ENCODE measurements at places on chromosomes 13 and 19.

- DNase-seq, result no peak
Measured at GRCh38 chr19:858868-859843, at the start of gene CFD. Gene CFD (plus strand): TSS chr19:859664. CDS start chr19:859690, 26 bp downstream.

DNA sequence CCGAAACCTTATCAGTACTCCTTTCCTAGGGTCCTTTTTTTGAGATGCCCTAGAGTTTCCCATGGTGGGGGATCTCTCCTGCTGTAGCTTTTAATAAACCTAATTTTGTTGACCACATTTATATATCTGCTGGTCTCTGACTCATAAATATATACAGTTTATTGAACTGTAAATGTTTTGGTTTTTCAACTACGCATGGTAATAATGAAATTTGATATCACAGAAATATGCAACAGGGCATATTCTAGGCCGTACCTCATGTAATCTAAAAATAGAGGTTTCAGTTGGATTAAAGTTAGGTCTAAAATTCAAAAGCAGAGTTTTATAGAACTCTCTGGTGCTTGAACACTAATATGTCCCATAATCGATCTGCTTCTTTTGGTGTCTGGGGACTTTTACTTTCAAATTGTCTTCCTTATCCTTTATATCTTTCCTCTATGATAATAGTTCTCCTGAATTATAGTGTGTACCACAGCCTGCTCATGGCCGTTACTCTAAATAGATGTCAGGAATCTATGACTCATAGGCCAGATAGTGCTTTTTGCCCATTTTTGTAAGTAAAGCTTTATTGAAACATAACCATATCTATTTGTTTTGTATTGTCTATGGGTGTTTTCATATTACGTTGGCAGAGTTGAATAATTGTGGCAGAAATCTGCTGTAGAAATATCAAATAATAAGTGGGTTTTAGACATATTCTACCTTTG, 324.8 kb upstream of the PCDH9 start:
- no peak for DNase-seq

GRCh38 chr13:49356223-49356622, 87.6 kb downstream of the CAB39L start:
- no peak for DNase-seq

DNA sequence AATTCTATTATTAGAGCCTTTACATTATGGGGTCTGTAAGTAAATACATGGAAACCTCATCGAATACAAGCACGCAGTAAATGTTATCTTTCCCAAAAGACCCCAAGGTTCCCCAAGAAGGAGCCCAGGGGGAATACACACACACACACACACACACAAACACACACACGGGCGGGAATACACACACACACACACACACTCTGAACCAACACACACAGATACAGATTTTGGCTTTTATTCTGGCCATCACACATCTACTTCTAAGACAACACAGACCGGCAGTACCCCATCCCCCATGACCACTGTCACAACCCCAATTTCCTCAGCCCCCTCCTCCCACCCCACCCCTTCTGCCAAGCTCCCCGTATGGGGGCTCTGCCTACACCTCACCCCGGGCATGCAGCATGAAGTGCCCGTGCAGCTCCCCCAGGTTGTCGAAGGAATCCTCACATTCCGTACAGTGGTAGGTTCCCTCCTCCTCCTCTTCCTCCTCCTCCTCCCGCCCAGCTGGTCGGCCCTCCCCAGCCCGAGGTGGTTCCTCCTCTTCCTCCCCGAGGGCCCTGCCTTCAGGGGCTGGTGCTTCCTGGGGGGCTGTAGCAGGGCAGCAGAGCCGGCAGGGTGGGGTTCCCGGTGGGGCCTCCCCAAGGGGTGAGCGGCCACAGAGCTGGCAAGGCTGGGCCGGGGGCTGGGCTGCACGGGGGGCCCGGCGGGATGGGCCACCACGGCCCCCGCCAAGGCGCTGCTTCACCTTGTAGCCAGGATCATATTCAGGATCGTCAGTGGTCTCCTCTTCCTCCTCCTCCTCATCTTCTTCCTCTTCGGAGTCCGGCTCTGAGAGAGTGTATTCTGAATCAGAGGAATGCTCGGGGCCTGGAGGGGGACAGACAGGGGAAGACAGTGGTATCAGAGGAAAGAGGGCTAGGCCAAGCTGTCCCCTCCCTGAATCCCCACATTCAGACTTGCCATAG, 4.4 kb upstream of the SRRM5 start:
- no peak for DNase-seq

GRCh38 chr19:34508540-34508939, 27.0 kb downstream of the WTIP start:
- DNase-seq, result peak; percentile 21

GRCh38 chr19:14473978-14474578, 1.1 kb downstream of the PTGER1 start:
- no peak for DNase-seq

GRCh38 chr13:32446773-32447465, 19.0 kb upstream of the N4BP2L1 start:
- no peak for DNase-seq

GRCh38 chr13:75656425-75656989, 20.4 kb downstream of the LMO7 start:
- DNase-seq, result no peak

- DNase-seq, result peak; percentile 71
Measured at GRCh38 chr13:99086267-99087097, 108.6 kb upstream of the DOCK9 start.

DNA sequence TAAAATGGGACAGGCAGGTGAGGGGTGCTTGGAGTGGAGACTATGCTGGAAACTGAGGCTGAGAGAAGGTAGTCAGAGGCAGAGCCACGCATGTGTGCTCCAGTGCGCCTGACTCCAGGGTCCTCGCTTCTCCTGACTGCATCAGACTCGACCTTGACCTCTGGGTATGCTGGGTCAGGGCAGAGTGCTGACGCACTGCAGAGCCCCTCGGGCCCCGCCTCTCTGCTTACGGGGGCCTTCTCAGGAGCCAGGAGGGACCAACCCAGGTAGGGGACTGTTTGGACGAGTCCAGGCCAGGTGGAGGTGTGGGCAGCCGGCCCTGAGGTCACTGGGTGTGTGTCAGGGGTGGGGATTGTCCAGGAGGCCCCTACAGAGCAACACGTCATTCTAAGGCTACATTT, 22.9 kb upstream of the SLC7A10 start:
- peak; percentile 90 for DNase-seq

DNA sequence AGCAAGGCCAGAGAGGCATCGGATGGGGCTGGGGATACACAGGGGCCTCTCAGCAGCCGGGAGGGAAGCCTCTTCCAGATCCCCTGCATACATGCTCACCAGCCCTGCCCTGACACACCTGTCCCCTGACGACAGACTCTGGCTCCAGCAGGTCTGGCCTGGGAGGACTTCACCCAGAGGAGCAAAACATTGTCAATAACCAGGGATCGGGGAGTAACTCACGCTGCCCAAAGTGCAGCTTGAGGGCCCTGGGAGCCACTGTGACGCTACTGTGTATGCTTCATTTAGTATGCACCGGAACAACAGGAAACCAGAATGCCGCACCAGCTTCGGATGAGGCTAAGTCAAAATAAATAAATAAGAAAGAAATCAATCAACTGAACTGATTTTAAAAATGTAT, 12.4 kb upstream of the CD22 start:
- DNase-seq, result no peak

- peak; percentile 12 for DNase-seq
Measured at GRCh38 chr19:30310602-30311263, 61.5 kb upstream of the ZNF536 start.

GRCh38 chr13:33353210-33353609, 67.7 kb upstream of the STARD13 start:
- DNase-seq, result peak; percentile 50

GRCh38 chr19:45585158-45585577, 566 bp upstream of the OPA3 start:
- no peak for DNase-seq

DNA sequence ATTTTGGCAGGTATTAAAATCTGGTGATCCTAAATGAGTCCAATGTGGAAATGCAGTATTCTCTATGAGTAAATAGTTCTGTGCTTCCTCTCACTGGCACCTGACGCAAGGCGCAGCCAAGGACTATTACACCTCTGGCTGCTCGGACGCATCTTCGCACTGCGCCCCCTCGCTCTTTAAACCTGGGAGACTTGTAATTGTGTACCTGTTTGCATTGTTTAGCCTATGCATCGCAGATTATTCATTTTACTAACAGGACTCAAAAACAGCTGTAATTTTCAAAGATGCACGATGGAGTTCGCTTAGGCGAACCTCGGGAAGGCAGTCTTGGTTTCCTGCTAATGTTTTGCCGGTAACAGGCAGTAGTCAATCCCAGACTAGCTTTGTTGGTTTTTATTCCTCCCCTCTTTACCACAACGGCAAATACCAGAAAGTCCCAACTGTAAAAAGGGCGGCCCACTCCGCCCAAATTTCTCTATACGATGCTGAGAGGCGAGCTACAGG, 113.2 kb downstream of the KCNRG start:
- no peak for DNase-seq

- DNase-seq, result peak; percentile 90
Measured at GRCh38 chr19:37334179-37335071, 36.5 kb upstream of the ZNF527 start.

- no peak for DNase-seq
Measured at GRCh38 chr13:28406733-28407266, 88.1 kb downstream of the FLT1 start.

GRCh38 chr19:41957838-41958366, 1.2 kb downstream of the RABAC1 start:
- DNase-seq, result peak; percentile 72

GRCh38 chr13:49373716-49374115, 70.1 kb downstream of the CAB39L start:
- no peak for DNase-seq

DNA sequence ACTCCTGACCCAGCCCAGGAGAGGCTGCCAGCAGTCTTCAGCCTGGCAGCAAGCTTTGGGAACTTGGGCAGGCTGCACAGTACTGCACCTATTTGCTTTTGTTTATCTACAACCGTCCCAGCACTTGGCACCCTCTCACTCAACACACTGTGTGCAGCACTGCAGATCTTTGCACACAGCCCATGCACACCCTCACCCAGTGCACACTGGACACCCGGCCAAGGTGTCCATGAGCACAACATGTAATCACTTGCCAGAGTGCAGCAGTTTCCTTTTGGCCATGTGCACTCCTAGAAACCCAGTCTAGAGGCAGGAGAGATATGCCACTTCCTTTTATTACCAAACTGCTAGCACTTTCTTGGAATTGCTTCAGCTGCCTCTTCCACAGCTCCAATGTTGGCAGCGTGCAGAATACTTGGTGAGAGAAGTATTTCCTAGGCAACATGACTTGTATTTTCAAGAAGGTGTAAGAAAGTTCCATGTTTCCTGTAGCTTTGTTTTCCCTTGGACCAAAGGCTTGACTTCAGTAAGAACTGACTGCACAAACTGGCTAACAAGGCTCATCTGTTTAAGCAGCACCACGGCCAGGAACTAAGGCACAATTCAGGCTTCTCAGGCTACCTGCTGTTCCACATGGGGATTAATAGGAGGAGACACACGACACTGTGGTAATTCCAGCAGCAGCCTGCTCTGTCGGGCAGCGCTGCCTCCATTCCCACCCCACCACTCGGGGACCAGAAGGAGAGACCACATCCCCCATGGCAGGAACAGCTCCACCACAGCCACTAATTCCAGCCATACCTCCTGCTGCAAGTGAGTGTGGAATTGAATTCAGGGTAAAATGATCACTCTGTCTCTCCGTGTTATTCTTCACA, 15.3 kb downstream of the ATP7B start:
- peak; percentile 93 for DNase-seq

- peak; percentile 63 for DNase-seq
Measured at GRCh38 chr19:56145698-56146097, 4.6 kb downstream of the ZNF444 start.

DNA sequence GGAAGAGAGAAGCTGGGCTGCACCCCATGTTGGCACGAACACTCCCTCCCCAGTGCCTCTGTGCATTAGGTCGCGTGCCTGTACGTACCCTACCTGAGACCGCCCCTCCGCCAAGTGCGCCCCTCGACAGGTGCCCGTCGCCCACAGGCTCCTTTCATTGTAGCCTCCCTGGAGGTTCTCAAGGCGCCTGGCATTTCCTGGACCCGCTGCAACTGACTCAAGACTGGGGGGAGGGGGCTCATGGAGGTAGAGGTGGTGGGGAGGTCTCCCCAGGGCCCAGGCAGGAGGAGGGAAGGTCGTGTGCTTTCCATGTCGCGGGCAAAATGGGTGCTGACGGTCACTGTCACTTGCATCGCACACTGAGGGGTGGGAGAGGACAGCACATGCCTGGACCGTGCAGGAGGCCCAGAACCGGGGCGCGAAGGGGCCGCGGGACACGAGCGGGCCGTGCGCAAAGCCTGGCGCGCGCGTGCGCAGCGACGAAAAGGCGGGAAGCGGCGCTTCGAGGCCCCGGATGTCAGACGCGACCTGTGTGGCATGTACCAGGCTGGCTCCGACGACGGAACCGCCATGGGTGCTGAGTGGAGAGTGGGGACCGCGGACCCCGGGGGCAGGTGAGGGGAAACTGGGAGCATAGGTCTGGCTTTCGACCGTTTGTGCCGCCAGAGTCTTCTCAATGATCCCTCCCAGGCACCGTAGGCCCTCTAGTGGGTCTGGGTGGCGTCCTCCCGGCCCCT, 16.5 kb downstream of the NFIX start:
- DNase-seq, result no peak

DNA sequence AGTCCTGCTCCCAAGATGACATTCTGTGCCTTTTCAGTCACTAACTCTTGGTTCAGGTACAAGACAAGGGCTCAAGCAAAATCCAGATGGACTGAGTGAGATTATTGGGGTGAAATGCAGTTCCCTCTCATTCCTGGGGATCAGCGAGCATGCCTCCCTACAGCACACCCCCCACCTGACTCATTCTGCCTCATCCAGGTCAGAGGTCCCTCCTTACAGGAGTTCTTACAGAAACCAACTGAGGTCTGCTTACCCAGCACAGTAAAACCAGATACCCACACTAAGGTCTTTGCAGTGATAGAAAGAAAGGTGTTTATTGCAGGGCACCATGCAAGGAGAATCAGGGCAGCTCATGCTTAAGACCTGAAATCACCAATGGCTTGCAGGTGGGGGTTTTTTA, 21.6 kb upstream of the MRI1 start:
- no peak for DNase-seq

DNA sequence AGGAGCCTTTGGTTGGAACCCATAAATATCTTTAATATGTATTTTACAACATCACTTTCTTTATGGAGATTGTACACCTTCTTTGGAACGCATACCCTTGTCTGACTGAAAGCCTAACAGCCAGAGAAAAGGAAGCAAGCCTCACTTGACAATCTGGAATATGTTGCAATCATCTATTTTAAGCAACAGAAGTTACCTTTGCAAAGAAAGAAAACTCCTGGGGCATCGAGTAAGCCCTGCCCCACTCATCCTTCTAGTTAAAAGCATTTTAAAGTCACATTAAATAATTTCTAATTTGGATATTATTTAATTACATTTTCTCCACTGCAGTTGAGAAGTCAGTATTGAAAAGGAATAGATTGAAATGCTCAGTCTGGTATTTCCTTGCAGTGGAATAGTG, 542.7 kb downstream of the MYO16 start:
- DNase-seq, result no peak

DNA sequence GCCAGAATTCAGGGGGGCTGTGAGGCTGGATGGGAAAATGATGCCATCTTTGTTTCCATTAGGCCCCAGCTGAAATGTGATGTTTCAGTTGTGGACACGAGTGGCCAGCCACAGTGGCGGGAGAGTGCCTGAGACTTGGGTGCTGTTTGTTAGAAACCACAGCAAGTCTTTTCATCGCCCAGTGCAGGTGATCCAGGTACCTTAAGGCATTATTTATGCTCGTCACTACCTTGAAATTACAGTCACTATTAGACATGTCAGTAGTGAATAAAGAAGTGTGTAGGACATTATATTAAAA, 82.5 kb upstream of the TM9SF2 start:
- DNase-seq, result no peak

All from left lobe of liver (tissue), 2 donors.